ENCODE measurements at places on chromosomes 7 and 10.

GRCh38 chr10:52853704-52854103 is 81.1 kb upstream of the MBL2 start:
- no peak for DNase-seq

GRCh38 chr7:35536396-35536826 is 158.5 kb downstream of the HERPUD2 start:
- no peak for DNase-seq

DNA sequence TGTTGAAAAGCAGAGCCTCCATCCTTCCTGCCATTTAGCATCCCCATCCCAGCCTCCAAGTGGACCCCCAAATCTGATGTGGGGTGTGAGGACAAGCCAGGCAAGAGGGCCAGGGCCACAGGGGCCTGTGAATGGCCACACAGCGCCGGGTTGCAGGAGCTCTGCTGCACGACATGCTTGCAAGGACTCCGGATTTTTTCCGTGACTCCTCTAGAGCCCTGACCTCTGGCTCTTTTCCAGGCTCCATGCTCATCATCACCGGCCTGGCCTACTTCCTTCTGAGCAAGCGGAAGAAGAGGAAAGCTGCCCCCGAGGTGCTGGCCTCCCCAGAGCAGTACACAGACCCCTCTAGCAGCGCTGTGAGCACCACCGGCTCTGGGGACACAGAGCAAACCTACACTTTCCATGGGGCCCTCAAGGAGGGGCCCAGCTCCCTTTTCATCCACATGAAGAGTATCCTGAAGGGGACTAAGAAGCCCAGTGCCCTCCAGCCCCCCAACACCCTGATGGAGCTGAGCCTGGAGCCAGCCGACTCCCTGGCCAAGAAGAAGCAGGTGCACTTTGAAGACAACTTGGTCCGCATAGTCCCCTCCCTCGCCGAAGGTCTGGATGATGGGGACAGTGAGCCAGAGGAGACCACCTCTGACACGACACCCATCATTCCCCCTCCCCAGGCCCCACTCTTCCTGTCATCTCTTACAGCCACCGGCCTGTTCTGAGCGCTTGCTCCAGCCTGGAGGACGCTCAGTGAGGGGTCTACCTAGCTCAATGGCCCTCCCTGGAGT is 23.5 kb downstream of the TMEM72 start:
- DNase-seq = no peak

GRCh38 chr10:132929480-132929879 is 12.9 kb downstream of the CFAP46 start:
- no peak for DNase-seq

GRCh38 chr7:141225916-141226618 is 152.2 kb downstream of the TMEM178B start:
- DNase-seq = peak; percentile 42

DNA sequence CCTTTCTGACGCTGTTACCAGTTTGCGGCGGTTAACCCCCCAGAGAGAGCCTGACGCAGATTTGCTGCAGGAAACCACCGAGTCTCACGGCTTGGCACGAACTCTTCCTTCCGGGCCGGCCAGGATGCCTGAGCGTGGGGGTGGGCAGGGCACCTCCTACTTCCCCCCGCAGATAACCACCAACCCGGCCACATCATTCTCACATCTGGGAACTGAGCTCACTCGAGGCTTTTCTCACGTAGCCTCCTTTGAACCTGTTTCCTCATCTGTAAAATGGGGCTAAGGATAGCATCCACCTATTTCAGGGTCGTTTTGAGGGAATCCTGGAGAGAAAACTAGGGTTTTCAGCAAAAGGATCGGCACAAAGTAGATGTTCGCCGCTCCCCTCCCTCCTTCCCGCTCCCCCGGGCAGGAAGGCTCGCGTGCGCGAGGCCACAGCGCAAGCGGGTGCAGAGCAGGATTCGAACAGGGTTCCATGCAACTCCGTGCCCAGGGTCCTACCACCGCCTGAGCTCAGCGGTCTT is 23.6 kb downstream of the DDIT4 start:
- DNase-seq = peak; percentile 58

DNA sequence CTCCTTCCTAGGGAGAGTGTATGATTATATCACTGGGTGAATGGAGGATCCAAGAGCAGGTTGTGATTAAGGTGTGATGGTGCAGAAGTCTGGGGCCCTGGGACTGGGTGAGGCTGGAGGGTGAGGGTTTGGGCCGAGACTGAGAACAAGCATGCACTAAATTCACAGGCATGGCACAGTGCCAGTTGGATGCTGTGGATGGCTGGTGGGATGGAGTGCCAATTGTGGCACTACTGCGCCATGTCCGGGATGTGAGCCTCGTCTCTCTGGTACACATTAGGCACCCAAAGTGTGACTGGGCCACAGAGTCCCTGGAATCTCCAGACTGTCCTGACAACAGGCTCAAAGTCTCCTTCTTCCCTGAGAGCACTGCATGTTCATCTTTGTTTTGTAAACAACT is 208.1 kb downstream of the EMX2 start:
- no peak for DNase-seq

- no peak for DNase-seq
Observed at GRCh38 chr10:75014516-75015230, 96.8 kb upstream of the SAMD8 start.

GRCh38 chr10:127182161-127182560 is 14.2 kb downstream of the INSYN2A start:
- no peak for DNase-seq

- DNase-seq = no peak
Observed at GRCh38 chr7:123625254-123625653, 23.6 kb downstream of the ASB15 start.

DNA sequence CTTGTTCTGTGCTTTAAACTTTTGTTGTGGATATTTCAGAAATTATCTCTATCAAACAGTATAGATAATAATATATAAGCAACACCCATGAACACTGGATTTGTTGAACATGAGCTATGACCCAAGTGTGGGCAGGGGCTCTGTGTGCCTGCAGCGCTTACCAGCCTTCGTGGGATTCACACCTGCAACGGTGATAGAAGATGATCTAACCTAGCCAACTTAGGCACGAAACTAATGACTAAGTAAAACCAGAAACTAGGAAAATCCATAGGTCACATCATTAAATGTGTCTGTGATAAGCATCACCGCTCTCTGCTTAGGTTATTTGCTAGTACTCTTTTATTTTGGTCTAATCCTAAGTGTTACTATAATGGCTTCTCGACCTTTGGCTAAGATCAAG is 18.0 kb downstream of the SPAG6 start:
- DNase-seq = no peak

GRCh38 chr7:28649811-28650210 is 237.5 kb downstream of the CREB5 start:
- no peak for DNase-seq

DNA sequence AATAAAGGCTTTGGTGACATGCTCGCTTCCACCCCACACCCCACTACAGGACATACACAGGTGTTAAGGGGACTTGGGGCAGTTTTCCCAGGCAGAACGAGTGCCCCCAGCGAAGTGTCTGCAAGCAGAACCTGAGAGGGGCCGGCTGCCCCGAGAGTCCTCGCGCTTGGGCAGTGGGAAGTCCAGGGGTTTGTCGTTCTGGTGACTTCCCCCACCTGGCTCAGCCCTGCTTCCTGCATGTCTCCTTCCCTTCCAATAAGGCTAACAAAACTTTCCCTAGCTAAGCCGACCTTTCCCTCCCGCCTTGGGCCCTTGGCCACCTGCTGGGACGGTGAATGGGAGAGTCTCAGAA is 916 bp downstream of the VWA2 start:
- DNase-seq = no peak

DNA sequence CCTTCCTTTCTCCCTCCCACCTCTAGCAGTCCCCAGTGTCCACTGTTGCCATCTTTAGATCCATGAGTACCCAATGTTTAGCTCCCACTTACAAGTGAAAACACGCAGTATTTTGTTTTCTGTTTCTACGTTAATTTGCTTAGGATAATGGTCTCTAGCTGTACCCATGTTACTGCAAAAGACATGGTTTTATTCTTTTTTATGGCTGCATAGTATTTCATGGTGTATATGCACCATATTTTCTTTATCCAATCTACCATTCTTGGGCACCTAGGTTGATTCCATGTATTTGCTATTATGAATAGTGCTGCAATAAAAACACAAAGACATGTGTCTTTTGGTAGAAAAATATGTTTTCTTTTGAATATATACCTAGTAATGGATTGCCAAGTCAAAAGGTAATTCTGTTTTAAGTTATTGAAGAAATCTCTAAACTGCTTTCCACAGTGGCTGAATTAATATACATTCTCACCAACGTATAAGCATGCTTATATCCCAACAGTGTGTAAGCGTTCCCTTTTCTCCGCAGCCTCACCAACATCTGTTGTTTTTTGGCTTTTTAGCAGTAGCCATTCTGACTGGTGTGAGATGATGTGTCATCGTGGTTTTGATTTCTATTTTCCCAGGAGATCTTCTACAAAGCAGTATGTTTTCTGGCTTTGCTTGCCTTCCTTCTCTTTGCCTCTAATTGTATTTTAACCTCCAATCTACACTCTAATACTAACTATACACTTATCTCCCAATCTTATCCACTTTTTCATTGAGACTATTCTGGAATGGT is 179.5 kb upstream of the PHF14 start:
- no peak for DNase-seq

GRCh38 chr10:24035761-24036160 is 173.2 kb upstream of the KIAA1217 start:
- DNase-seq = no peak

DNA sequence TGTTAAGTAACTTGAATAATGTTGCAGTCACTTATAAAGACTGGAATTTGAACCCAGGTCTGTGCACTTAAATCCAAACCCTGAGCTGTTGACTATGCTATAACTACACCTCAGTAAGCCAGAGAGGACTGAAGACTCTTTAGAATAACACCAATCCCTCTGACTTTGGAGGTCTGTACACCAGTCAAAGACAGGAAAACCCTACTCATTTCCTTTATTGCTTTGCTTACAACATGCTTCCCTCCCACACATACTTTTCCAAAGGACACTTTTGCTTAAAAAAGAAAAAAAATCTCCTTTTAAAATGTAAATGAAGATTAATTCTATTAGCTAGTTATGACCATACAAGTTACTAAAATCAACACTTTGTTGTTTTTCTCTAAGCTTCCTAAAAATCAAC is 184.7 kb upstream of the KCTD7 start:
- no peak for DNase-seq

DNA sequence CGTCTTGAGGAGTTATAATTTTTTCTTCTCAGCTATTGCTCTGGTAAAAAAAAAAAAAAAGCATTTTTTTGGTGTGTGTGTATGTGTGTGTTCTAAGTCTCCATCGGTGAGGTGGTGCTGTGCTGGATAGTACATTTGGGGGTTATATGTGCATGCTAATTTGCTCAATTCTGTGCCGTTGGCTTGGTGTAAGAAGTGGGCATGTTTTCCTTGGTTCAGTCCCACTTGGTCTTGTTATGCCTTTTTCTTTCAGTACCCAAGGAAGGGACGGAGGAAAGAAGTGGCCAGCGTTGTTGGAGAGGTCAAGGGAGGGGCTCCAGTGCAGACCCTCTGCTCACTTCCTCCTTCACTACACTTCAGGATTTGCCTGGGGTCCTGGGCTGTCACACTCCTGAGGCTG is 20.4 kb downstream of the LRMDA start:
- DNase-seq = no peak

- no peak for DNase-seq
Observed at GRCh38 chr10:122986335-122986734, 6.1 kb downstream of the PSTK start.

DNA sequence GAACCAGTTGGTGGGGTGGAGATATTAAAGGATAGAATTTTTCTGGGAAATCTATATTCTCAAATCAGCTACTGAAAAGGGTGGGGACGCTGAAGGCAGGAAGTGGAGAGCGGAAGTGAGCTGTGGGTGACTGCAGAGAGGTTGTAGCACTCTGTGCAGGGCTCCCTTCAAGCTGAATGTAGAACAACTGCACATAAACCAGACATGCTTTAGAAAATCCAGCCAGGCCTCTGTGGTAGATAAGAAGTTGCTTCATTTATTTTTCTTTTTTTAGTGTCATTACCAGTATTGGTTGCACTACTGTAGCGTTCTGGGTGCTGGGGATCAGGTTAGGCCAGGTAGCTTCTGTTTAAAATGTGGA is 127.8 kb downstream of the CELF2 start:
- DNase-seq = no peak

DNA sequence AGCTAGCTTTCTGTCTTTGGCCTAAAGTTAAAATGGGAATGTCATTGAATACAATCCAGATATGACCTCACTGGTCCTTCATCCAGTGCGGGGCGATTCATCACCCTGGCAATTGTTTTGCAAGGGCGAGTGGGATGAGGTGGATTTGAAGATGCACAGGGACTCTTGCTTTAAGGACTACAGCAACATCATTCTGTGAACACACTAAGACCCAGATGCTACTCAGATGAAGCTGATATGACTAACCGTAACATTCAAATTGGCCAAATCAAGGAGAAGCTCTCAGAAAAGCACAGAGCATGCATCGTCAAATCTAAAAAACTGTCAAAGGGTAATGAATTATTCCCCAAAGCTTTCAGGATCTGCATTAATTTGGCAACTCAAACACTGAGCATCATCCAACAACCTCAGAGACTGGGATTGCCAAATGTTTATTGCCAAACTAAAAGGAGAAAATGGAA is 12.8 kb downstream of the CPA1 start:
- DNase-seq = no peak

- DNase-seq = no peak
Observed at GRCh38 chr7:68671046-68671445, 927.2 kb upstream of the AUTS2 start.

- DNase-seq = no peak
Observed at GRCh38 chr7:159098811-159099655, 45.6 kb downstream of the VIPR2 start.

- no peak for DNase-seq
Observed at GRCh38 chr10:118042827-118043242, 3.9 kb downstream of the RAB11FIP2 start.

GRCh38 chr10:21272643-21273399 is 252.7 kb downstream of the SKIDA1 start:
- no peak for DNase-seq

Data from anterior cingulate cortex (tissue), 58 donors.